Stimulated activated CD4-positive, alpha-beta T cell treated with anti-CD3 and anti-CD28 coated beads, Interleukin-1b, Interleukin-23, amount 100 ng/mL, for 1 hour (primary cell): ENCODE measurements at places on chromosomes 6 and 20.

GRCh38 chr6:76861403-76861802 lies 601.9 kb downstream of the HTR1B start:
- DNase-seq = no peak

DNA sequence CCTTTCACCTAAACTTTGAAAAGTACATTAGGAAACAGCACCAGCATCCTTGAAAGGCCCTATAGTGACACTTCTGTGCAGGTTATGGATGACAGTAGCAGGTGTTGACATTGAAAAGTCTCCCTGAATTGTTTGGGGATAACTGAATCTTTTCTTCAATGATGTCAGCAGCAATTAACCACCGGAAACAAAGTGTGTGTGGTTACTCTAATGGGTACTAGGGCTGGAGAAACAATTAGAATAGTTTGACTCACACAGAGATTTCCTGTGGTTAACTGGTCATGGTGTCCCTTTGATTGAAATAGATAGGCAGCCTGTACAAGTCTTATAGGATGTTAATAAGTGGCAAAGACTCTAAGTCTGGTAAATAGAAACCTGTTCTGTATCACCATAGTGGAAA lies 189.1 kb downstream of the TBX18 start:
- DNase-seq = no peak

DNA sequence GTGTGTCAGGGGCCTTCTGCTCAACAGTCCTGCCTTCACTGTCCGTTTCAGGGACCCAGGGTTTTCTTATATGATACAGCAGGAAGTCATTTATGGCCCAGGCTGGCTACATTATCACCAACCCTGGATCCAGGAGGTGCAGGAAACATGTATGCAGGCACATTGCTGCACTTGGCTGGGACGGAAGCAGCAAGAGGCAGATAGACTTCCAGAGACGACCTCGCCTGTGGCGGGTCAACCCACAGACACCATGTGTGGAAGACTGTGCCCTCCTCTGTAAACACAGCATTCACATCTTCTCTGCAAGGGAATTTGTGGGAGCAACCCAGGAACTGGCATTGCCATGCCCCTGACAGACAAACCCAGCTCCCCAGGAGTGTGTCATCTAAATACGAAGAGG lies 43.7 kb downstream of the TBC1D7 start:
- DNase-seq = no peak

- DNase-seq = no peak
Measured at GRCh38 chr20:2585811-2586210, 49.4 kb downstream of the TMC2 start.

DNA sequence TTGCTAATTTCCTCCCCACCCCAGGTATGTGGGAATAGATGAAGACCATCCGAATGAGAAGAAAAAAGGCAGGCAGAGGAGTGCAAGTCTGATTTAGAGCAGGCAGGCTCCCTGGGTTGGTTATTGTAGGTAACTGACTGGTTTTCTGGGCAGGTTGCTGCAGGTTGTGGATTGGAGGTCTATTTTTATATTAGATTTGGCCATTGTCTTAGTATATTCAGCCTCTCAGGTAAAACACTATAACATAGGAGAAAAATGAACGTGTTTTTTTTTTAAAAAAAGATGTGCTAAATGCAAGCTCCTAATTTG lies 492 bp upstream of the TBC1D7 start:
- no peak for DNase-seq

GRCh38 chr6:53615633-53616449 lies 49.7 kb downstream of the KLHL31 start:
- DNase-seq = no peak

DNA sequence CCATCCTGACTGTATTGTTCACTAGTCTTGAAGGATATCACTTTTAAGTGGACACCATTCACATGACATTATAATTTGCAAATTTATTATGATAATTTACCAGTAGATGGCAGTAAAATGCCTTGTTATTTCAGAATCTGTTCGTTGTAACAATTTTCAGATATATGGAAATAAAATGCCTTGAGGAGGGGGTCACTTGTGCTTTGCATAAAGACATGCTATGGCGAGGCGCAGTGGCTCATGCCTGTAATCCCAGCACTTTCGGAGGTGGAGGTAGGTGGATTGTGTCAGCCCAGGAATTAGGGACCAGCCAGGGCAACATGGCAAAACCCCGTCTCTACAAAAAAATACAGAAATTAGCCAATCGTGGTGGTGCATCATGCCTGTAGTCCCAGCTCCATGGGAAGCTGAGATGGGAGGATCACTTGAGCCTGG lies 9.0 kb upstream of the NCOA6 start:
- DNase-seq = no peak

GRCh38 chr20:3166913-3167342 lies 6.4 kb downstream of the LZTS3 start:
- no peak for DNase-seq

DNA sequence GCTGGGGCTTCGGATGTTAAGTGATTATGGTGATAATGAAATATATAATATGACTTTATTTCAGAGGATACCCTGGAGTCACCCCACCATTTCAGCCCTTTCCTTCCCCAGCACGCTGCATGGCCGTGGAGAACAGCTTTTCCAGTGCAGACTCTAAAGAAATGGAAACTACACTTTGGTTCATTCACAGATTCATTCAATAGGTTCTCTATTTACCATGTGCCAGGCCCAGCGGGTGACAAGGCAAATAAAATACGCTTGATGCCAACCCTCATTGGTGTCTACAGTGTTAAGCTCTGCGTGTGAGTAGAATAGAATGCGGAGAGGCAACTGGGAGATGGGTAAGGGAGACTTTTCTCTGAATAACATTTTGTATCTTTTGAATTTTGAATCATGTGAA lies 89.7 kb downstream of the TCP11 start:
- no peak for DNase-seq

- no peak for DNase-seq
Measured at GRCh38 chr6:53326372-53327016, 22.3 kb downstream of the ELOVL5 start.

DNA sequence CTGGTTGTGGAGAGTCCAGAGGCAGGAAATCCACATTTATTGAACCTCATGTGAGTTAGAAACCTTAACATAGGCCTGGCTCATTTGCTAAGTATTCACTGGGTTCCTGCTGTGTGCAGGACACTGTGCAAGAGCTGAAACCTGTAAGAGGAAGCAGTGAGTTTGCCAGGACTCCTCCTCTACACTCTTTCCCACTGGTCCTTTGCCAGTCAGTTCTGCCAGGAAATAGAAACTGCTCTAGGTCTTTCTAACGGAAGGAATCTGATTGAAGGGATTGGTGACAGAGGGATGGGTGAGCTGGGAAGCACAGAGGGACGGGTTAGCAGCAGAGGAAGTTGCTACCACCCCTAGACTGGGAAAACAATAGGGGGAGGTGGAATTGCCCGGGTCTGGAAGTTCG lies 234.2 kb upstream of the ECI2 start:
- no peak for DNase-seq

DNA sequence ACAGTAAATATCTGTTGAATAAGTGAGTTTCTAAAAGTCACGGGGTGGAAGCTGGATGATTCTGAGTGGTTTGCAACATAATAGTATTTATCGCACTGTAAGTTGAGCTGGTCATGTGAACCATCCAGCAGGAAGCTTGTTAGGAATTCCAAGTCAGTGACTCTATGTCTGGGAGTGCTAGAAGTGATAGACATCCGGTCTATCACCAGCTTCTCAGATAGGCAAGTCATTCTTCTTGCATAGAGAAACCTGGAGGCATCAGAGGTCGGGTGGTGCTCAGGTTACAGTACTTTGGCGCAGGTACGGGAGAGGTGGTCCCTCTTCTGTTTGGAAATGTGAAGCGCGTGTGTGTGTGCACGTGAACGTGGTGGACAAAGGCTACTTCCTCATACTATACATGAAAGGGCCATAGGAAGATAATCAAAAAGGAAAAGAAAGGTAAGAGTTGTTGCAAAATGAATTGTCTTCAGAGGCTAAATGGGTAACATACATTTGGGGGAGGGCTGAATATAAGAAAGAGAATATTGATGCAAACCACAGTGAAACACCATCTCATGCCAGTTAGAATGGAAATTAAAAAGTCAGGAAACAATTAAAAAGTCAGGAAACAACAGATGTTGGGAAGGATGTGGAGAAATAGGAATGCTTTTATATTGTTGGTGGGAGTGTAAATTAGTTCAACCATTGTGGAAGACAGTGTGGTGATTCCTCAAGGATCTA lies 299.3 kb upstream of the ZFP64 start:
- DNase-seq = no peak

DNA sequence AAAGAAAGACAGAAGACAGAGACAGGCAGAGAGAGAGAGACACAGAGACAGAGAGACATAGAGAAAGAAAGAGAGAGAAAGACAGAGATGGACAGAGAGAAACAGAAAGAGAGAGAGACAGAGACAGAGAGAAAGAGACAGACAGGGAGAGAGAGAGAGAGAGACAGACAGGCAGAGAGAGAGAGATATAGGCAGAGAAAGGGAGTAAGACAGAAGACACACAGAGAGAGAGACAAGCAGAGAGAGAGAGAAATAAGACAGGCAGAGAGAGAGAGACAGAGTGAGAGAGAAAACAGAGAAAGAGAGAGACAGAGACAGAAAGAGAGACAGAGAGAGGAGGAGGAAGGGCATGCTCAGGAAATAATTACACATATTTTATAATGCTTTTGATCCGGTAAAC lies 758.3 kb upstream of the DEFB115 start:
- no peak for DNase-seq

DNA sequence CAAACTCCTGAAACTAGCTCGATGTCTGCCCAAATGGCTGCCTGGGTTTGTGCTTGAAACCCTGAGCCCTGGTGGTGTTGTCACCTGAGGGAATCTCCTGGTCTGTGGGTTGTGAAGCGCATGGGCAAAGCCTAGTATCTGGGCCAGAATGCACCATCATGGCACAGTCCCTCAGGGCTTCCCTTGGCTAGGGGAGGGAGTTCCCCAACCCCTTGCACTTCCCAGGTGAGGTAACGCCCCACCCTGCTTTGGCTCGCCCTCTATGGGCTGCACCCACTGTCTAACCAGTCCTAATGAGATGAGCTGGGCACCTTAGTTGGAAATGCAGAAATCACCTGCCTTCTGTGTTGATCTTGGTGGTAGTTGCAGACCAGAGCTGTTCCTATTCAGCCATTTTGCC lies 152.9 kb upstream of the MAP3K7 start:
- no peak for DNase-seq

- no peak for DNase-seq
Measured at GRCh38 chr6:148837941-148838340, 91.1 kb downstream of the UST start.

DNA sequence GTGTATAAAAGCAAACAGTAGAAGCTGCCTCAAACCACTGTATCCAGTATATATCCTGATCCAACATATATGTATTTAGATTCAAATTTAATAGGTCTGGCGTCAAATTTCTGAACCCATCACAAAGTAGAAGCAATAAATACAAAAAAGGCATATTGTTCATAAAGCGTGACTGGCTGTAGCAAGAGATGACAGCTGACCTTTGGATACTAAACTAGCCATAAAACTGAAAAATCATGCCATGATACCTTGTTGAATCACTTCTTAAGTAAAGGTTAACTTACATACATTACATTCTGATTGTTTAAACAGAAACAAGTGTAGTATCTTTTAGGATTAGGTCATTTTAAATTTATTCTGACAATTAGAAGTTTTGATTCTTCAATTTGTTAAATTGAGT lies 372.0 kb upstream of the FLRT3 start:
- DNase-seq = no peak

DNA sequence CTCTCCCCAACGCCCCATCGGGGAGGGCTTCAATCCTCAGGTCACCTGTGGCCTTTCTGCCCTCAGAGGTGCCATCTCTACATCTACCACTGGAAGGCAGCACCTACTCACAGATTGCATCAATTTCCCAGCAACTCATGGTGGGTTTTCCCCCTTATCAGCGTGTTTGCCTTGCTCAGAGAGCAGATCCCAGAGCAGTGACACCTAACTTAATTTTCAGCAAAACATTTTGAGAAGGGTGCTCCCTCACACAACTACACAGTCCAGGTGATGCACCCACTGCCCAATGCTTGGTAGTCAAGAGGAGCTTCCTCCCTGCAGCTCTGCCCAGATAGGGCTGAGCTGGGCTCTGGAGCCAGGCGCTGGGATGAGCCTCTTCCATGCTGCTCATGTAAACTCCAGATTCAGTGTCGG lies 48.2 kb downstream of the PLG start:
- DNase-seq = no peak

DNA sequence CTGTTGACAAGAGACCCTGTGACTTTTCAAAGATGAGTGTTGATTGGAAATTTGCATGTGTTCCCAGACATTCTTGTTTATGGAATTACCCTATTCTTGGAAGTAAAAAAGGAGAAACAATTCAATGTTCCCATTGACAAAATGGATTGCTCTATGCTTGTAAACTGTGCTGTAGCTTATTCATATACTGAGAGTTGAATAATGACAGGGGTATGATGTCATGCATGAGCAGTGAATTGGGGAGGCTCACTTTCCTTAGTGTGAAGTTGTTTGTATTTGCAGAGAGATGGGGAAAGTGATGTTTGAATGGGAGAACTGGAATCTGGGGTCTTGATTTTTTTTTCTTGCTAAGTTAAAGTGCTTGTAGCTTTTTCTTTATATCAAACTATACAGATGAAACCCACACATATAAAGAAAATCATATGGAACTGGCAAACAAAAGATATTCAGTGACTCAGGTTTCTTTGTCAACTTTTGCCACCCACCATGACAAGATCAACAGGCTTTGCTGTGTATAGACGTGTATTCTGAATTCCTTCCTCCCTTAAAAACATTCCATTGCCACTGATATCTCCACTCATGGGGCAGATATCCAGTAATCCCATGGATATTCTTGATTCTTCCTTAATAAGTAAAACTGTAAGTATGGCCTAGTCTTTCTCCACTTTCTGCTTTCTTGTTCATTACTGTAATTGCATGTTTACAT lies 97.8 kb upstream of the JAG1 start:
- no peak for DNase-seq

DNA sequence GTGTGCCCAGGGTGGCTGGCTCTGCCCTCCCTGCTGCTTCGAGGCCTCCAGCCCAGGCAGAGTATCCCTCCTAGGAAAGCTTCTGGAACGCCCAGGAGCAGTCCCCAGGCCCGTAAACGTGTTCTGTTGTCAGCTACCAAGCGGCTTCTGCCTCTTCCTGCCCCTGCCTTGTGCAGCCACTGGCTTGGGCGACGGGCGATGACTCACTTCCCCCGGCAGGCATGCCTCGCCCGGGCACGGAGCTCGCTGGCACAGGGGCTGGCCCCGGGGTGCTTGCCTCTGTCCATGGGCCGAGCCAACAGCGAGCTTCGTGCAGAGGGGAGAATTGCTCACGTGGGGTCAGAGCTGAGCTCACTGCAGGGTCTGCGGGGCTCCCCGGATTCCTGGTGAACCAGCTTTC lies 86.7 kb upstream of the THBS2 start:
- DNase-seq = no peak

DNA sequence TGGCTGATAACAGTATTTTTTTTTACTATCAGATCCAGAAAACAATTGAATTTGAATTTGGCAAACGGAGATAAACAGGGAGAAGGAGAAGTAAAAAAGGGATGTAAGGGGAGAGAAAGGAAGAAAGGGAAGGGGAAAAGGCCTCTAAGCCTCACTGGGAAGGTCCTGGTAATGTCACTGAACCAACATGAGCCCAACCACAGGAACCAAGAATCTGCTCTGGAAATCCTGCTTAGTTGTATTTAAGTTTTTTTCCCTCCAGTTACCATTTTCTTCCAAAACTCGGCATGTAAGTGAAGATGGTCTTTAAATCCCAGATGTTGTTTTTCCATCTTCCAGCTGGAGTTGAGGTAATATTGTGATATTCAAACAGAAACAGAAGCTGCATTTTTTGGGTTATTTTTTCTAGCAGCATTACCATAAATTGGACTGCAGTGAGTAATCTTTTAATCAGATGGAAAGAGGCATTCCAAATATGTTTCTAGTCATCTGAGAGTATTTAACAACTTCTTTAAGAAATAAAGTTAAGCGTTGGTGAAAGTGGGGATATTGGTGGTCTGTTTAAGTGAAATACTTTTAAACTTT lies 91.1 kb downstream of the TXNDC5 start:
- DNase-seq = no peak
